Esophagus mucosa (tissue), 1 donor: ENCODE measurements at places on chromosomes 11 and 22.

- no peak for ATAC-seq
Measured at GRCh38 chr11:44548032-44548695, 17.3 kb upstream of the CD82 start.

- no peak for ATAC-seq
Measured at GRCh38 chr22:43381693-43382092, 30.1 kb upstream of the MPPED1 start.

DNA sequence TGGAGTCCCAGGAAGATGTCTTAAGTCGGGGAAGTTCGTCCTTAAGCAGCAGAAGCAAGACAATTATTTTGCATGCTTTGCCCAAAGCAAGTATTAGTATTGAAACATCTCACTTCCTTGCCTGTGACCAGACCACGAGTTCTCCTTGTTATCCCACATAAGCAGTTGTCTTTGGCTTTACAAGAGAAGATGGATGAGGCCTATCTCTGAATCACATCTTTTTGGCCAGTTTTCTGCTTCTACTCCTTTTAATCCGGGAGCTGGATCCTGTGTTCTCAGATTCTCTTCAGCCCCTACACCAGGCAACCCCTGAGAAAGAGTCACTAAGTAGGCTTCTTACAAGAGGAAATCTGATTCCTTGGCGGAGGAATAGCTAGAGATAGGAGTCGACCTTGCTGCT is 2.1 kb downstream of the SYT9 start:
- ATAC-seq = no peak

DNA sequence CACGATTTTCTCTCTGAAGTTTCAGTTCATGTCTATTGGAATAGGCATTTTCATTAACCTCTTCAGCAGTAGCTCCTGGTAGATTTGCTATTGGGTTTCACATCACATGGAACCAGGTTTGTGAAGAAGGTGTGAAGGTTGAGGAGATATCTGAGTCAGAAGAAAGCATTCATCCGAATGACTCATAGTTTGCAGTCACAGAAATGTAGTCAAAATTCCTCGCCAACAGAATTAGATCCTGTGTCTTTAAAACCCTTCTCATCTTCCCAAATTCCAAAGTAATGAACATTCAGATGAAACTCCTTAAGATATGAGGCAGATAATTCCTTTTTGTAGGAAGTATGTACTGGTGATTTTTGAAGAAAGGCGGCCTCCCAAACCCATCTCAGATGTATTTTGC is 125.0 kb upstream of the LARGE1 start:
- no peak for ATAC-seq

- no peak for ATAC-seq
Measured at GRCh38 chr11:95242091-95242844, 11.3 kb upstream of the SESN3 start.

- no peak for ATAC-seq
Measured at GRCh38 chr11:116901211-116901610, 63.8 kb upstream of the APOA1 start.

DNA sequence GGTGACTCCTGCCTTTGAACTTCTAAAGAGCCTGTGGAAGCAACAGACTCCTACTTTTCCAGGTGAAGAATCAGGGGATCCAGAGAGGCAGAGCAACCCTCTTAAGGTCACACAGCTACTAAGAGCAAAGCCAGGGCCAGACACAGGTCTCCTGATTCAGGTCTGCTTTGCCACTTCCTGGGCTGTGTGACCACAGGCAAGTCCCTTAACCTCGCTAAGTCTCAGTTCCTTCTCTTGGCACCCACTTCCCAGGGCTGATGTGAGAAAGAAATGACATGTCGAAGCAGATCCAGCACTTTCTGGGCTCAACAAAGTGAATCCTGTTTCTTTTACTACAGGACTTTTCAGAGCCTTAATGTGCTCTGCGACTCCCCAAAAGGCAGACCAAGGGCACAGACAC is 30.2 kb downstream of the UQCR10 start:
- ATAC-seq = no peak

- ATAC-seq = no peak
Measured at GRCh38 chr11:79309407-79309806, 131.4 kb downstream of the TENM4 start.
